ENCODE measurements at places on chromosomes 13 and 19.

- no peak for DNase-seq
These were observed 93.7 kb downstream of the TRPC4 start for GRCh38 chr13:37775871-37776270.

- DNase-seq: peak; percentile 60
These were observed 957 bp upstream of the CCDC194 start for GRCh38 chr19:17394891-17395415.

DNA sequence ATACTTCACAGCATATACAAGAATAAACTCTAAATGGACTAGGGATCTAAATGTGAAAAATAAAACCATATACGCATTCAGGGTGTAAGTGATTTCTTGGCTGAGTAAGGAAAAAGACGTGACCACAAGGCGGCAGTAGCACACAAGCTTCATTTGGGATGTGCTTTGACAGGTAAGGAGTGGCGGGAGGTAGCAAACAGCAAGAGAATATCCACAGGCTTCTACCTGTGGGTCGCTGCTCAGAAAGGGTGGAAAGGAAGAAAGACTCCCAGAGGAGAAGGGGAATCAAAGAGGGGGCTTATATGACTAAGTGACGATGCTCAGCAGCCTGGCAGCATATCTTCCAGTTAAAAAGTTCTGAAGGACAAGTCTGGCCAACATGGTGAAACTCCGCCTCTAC, 2.5 kb upstream of the ZNF121 start:
- DNase-seq: peak; percentile 46

DNA sequence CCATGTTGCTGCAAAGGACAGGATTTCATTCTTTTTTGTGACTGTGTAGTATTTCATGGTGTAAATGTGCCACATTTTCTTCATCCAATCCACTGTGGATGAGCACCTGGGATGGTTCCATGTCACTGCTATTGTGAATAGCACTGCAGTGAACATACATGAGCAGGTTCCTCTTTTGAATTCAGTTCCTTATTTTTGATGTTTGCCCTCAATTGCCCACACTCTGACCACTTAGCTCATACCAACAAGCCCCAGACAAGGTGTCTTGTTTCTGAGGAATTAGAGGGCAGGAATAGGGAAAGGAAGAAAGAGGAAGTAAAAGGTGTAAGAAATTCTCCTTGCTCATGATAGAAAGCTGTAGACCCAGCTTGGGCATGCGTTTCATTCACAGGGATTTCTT, 244.2 kb upstream of the ZNF507 start:
- no peak for DNase-seq

- no peak for DNase-seq
These were observed 5.7 kb upstream of the CD70 start for GRCh38 chr19:6596621-6597020.

GRCh38 chr19:3450796-3451411, 29.4 kb downstream of the SMIM24 start:
- DNase-seq: no peak

DNA sequence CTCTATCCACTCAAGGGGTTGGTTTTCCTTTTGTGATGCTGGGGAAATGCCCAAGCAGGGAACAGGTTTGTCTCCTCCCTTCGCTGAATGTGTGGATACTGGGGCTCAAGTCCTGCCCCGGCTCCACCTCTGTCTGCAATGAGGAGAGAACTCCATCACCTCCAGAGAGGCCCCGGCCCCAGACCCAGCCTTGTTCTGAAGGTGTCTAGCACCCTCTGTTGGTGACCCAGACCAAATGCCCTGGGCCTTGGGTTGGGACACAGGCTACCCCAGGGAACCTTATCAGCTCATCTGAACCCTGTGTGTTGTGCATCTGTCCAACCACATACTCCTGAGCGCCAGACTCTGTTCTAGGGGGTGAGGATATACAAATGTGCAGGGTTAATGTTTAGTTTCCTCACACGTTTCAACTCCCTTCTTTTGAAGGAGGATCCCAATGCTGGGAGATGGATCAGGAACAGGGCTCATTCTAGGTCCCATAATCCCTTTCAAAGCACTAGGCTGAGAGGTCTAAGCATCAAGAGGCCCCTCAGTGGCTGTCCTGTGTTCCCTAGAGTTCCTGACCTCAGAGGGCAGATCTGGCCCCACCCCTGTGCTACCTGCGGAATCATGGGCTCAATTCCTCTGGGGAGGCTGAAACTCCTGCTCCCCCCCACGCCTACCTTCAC, 112.5 kb upstream of the SLC7A1 start:
- peak; percentile 17 for DNase-seq

DNA sequence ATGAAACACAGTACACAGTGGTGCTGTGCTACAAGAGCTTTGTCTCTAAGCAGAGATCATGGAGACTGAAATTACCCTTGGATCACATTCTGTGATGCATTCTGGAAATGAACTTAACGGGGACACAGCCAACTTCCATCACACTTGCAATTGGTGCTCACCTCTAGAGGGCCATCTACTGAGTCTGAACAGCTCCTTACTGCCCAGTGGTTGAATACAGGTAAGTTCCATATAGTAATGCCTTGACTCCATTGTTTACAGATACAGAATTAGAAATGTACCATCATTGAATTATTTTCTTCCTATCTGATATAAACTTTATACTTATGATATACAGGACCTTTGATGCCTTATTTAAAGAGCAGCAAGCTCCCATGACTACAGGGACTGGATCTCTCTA, 686.4 kb downstream of the PCDH9 start:
- no peak for DNase-seq

GRCh38 chr19:30063650-30064347, 121.8 kb downstream of the URI1 start:
- DNase-seq: no peak

DNA sequence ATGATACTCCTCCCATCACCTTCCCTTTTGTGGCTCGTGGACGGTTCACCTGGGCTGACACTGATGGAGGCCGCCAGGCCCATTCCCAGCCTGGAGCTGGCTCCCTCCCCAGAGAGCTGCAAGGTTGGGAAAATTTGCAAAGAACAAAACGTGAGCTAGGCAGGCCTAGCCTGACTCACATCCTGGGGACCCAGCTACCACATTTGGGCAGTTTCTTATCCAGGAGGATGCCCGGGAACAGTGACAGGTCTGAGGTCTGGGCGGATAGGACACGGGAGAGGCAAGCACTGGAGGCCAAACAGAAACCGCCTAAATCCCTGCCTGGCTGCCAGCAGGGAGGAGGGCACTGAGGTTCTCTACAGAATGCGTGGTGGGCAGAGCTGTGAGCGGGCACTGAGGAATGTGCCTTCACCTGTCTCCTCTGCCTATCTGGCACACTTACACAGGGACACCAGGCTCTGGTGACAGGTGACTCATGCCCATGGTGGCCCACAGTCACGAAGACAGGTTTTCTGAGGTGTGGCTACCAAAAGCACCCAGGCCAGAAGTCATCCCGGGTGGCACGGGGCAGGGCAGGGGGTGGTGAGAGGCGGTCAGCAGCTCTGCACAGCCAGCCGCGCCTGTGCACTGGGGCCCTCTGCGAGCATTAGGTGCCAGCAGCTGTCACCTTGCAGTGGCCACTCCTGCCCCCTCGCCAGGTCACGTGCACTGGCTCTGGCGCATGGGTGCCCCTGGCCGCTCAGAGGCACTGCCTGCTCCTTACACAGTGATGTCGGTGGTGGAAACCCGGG, 23.2 kb downstream of the SH3GL1 start:
- DNase-seq: no peak

DNA sequence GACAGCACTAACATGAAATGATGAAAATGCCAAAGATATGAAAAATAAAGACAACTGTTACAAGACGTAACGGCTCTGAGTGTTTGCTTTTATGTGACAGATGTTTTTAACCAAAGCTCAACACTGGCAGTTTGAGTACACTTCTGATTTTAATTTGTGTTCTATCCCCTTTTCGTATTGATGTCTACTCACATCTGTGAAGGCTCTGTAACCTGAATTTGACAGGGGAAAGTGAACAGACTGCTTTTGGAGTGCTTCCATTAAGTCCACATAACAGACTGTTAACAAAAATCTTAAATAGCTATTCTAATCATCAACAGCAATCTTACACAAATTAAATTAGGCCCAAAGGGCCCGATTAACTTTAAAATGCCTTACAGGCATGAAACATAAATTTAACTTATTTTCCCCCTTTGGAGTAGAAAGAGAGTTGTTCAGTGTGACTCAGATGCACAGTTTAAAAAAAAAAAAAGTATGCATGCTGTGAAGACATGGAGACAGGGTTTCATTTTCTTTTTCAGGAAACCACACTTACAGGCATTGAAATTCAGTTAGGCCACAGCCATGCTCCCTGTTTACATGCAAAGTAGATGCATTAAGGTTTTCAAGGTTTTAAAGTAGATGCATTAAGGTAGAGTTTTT, 16.3 kb upstream of the RNASEH2B start:
- no peak for DNase-seq

DNA sequence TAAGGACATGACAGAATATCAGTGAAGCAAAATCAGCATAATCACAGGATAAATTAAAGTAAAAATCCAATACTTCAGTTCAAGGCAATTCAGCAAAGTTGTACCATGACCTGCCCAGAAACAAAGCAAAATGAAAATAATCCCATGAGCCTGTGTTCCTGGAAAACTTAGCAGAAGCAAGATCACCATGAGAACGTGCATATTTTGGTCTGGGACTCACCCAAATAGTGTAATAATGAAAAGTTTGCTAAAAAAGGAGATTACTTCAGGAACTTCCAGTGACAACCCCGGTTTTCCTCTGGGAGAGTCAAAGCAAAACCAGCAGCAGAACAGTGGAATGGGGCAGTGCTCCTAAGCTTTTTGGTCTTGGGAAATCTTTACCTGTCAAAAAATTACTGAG, 14.9 kb upstream of the RPL21 start:
- DNase-seq: no peak

GRCh38 chr13:112779856-112780604, 90.2 kb downstream of the ATP11A start:
- DNase-seq: no peak

DNA sequence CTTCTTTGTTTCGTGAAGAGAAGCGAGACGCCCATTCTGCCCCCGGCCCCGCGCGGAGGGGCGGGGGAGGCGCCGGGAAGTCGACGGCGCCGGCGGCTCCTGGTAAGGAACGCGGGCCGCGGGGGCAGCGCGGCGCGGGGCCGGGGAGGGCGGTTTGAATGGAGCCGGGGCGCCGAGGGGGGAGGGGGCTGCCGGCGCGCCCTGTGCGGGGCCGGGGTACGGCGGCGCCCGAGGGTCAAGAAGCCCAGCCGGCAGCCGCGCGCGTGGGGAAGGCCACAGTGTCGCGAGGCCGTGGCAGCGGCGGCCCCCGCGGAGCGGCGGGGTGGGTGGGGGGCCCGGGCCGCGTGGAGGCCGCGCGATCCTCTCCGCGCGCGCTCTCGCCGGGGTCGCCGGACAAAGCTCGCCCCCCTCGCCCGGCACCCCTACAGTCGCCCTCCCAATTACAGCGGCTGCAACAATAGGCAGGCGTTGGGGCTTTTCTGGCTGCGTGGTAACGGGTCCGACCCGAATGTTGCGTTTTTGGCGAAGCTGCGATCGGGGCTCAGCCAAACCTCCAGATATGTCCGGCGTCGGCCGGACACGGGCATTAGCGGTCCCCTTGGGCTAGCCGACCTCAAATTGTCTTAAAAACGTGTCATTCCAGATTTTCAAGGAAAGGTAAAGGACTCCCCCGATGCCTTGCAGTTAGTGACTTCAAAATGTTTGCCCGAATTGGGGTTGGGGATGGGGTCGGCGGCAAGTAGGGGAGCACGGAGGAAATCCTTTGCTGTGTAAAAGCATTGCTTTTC, 437 bp downstream of the SMARCA4 start:
- no peak for DNase-seq

DNA sequence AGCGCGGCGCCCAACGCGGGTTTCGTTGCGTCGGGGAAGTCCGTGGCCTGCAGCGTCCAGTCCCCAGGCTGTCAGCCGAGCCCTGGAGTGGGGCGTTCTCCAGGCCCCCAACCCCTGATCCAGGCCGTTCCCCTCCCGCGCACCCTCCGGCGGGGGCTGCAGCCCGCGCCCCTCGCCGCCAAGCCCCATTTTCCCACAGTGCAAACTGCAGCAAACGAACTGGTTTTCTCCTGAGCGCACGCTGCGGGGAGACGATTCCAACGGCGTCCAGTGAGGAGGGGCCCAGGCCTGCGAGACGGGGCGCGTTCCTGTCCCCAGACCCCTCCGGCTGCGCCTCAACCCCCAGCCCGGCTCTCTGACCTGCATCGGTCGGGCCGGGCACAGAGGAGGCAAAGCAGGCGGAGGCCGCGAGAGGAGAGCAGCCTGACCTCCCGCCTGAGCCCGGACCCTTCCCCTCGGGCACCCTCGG, 4.4 kb upstream of the ONECUT3 start:
- no peak for DNase-seq

GRCh38 chr19:5851302-5851701, at the start of gene FUT3:
TSS of gene FUT3 (minus strand) at chr19:5851449.
- no peak for DNase-seq

DNA sequence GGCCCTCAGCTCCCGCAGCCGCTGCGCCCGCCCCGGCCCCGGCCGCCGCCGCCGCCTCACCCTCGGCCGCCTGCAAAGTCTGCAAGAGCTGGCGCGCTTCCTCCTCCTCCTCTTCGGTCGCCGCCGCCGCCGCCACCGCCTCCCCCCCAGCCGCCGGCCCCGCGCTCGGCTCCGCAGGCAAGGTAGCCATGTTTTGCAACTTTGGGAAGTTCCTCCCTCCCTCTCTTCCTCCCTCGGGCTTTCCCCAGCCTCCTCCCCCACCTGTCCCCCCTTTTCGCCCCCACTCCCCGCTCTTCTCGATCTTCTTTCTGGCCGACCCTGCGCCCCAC, 433 bp downstream of the SIX5 start:
- no peak for DNase-seq

DNA sequence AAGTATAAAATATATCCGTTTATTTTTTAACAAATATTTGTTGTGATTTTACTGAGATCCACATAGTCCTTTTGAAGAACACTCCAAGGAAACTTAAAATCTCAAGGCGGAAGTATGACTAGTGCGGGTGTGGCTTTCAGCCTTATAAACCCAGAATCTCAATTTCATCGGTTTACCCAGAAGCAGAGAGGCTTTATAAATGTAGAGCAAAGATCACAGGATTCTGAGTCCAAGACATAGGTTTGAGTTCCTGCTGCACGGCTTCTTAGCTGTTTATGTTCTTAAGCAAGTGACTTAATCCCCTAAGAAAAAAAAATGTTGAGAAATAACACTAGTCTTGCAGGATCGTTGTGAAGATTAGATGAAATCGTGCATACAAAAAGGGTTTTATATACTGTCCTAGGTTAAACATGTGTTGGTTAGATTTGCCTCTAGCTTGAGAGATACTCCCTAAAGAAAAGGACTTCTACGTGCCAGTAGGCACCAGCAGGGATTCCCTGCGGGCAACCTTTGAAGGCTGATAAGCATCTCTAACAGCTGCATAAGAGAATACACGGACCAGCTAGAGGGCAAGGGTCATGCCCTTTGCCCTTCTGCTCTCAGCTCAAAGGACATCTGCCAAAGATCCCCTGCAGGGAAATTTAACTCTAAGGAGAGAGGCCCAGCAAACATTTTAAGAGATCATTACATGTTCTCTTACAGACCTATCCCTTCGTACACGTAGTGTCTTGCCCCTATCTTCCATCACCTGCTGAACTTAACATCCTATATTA, 130.4 kb upstream of the MIR17HG start:
- no peak for DNase-seq

- no peak for DNase-seq
These were observed 42.2 kb downstream of the COL4A1 start for GRCh38 chr13:110264685-110265275.

- no peak for DNase-seq
These were observed 9.7 kb upstream of the USE1 start for GRCh38 chr19:17205237-17206140.

- DNase-seq: no peak
These were observed 28.7 kb downstream of the ATP8B3 start for GRCh38 chr19:1783354-1783753.

- no peak for DNase-seq
These were observed 20.7 kb upstream of the KLF5 start for GRCh38 chr13:73038064-73038463.
